Esophagus squamous epithelium (tissue), 5 donors: ENCODE measurements at places on chromosomes 5 and 9. TPM values are rescaled to one million over a fixed set of nuclear protein-coding genes. Genes with fewer than 3 reads are reported as not detected.

GRCh38 chr5:149125386-149125891 is 15.9 kb upstream of the ABLIM3 start:
- H3K27ac ChIP-seq = no peak overlapping the region
- peaks cover 41% of the 10 kb centered on the region for H3K4me1 ChIP-seq
- H3K4me3 ChIP-seq = no peak overlapping the region
- H3K36me3 ChIP-seq = no peaks in the 10 kb centered on the region
- DNase-seq = no peak
- no peaks in the 10 kb centered on the region for H3K27me3 ChIP-seq

GRCh38 chr9:38347271-38347671 is 45.2 kb upstream of the ALDH1B1 start:
- peaks cover 11% of the 10 kb centered on the region for H3K4me1 ChIP-seq
- DNase-seq = no peak
- peaks cover 6% of the 10 kb centered on the region for H3K27me3 ChIP-seq
- H3K36me3 ChIP-seq = no peaks in the 10 kb centered on the region
- no peak overlapping the region for H3K27ac ChIP-seq

DNA sequence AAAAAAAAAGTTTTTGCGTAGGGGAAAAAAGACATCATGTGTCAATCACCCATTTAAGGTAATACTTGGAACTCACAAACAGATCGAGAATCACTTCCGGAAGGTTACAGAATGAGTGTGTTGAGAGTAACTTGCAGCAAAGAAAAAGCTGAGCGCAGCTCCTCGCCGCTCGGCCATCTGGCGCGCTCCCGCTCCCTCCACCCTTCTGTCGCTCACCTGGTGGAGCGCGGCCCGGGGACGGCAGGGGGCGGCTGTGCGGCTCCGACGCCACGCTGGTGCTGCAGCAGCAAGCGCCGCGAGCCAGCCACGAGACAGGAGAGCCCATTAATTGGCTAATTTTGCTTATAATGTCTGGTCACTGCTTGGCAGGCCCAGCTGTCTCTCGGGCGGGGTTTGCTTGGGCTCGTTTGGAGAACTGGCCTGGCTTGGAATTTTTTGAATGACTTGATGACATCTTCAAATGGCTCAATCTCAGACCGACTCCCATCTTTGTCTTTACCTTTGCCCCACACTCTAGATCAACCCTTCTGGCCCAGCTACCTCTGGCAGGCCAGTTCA is 601.8 kb downstream of the CCDC171 start:
- DNase-seq = no peak
- H3K27me3 ChIP-seq = no peaks in the 10 kb centered on the region
- H3K4me1 ChIP-seq = no peaks in the 10 kb centered on the region
- no peak overlapping the region for H3K27ac ChIP-seq
- no peaks in the 10 kb centered on the region for H3K36me3 ChIP-seq
- peak overlapping the region; percentile 48 for H3K4me3 ChIP-seq

DNA sequence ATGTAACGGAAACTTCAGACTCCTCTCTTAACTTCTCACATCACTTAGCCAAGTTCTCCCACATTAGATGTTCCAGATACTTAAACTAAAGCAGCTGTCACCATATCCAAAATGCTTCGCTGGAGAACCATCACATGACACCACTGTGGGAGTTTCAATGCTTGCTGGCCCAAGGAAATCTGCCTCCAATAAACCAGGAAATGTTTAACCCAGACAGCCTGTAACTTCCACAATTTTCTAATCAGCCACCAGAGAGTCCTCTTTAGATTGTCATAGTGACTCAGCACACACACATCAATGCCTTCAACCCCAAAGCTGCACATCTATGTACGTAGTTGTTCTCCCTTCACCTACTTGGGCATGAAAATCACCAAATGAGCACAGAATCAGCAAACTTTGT is 118.7 kb downstream of the LPAR1 start:
- H3K27me3 ChIP-seq = no peaks in the 10 kb centered on the region
- peaks cover 10% of the 10 kb centered on the region for H3K4me1 ChIP-seq
- no peak for DNase-seq
- no peaks in the 10 kb centered on the region for H3K36me3 ChIP-seq
- no peak overlapping the region for H3K4me3 ChIP-seq
- peak overlapping the region; percentile 11 for H3K27ac ChIP-seq

DNA sequence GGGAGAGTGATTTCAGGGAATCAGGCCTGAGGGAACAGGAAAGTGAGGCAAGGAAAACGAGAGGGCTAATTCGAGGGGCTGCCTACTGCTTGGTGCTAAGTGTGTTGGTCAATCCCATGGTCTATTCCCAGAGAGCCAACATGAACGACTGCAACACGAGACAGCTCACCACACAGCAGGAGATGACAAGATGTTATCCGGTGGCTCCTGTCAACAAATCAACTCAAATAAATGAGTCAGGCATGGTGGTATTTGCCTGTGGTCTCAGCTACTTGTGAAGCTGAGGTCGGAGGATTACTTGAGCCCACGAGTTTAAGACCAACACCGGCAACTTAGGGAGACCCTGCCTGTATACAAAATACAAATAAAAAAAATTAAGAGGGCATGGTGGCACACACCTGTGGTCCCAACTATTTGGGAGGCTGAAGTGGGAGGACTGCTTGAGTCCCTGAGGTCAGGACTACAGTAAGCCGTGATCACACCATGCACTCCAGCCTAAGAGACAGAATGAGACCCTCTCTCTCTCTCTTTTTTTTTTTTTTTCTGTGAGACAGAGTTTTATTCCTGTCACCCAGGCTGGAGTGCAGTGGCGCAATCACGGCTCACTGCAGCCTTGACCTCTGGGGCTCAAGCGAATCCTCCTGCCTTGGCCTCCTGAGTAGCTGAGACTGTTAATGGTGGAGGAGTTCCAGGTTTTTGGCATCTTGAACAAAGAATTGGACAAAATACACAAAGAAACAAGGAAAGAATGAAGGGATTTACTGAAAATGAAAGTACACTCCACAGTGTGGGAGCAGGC is 9.0 kb upstream of the FAF2 start:
- H3K4me3 ChIP-seq = no peak overlapping the region
- H3K27ac ChIP-seq = no peak overlapping the region
- DNase-seq = no peak

DNA sequence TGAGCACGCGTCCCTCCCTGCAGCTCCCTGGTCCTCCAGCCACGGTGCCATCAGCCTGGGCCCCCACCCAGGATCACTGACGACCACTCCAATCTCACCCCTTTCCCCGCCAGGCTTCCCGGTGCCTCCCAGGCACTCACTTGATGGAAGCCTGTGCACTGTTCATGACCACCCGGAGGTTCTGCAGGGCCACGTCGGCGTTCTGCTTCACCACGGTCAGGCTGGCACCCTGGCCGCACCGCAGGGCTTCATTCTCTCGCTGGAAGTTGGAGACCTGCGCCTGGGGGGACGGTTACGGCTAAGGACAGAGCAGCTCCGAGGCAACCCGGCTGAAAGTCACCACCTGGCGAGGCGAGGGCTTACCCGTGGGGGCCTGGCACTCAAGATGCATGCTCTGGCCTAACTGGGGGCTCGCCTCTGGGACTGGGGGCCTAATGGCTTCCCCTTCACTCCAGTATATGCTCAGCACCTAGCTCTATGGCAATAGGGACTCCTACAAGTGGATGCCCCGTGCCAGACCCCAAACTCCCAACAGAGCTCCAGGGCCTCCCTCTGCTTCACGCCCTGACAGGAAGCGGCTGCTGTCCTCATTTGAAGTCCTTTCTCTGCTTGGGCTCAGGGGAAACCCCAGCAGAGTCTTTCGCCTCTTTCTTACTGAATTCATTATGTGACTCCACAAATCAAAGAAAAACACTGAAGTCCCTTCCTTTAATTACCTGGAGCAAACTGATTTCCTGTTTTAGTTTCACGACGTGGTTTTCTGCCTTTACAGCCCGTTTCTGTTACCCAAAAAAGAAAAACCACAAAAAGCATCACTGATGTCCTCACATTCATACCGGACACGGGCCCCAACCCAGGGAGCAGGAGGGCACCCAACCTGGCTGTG is 4.2 kb upstream of the SNAPC4 start:
- DNase-seq = no peak
- no peaks in the 10 kb centered on the region for H3K27me3 ChIP-seq
- H3K36me3 ChIP-seq = peaks cover 9% of the 10 kb centered on the region
- H3K4me3 ChIP-seq = no peak overlapping the region
- H3K4me1 ChIP-seq = peaks cover 51% of the 10 kb centered on the region

GRCh38 chr5:151663617-151664293 is 23.0 kb downstream of the SPARC start:
- H3K36me3 ChIP-seq = no peaks in the 10 kb centered on the region
- H3K27me3 ChIP-seq = no peaks in the 10 kb centered on the region
- no peak overlapping the region for H3K4me3 ChIP-seq
- peak overlapping the region; percentile 65 for H3K27ac ChIP-seq

GRCh38 chr5:6525422-6525821 is 76.8 kb downstream of the UBE2QL1 start:
- H3K27ac ChIP-seq = no peak overlapping the region
- no peaks in the 10 kb centered on the region for H3K36me3 ChIP-seq
- no peaks in the 10 kb centered on the region for H3K27me3 ChIP-seq
- H3K4me1 ChIP-seq = no peaks in the 10 kb centered on the region
- no peak for DNase-seq
- no peak overlapping the region for H3K4me3 ChIP-seq

GRCh38 chr5:24080046-24080445 is 564.7 kb downstream of the CDH10 start:
- no peak for DNase-seq
- H3K4me1 ChIP-seq = no peaks in the 10 kb centered on the region
- H3K36me3 ChIP-seq = no peaks in the 10 kb centered on the region
- no peak overlapping the region for H3K4me3 ChIP-seq
- no peak overlapping the region for H3K27ac ChIP-seq
- H3K27me3 ChIP-seq = no peaks in the 10 kb centered on the region

- no peaks in the 10 kb centered on the region for H3K36me3 ChIP-seq
- H3K27me3 ChIP-seq = no peaks in the 10 kb centered on the region
- no peaks in the 10 kb centered on the region for H3K4me1 ChIP-seq
- H3K4me3 ChIP-seq = no peak overlapping the region
- DNase-seq = no peak
- H3K27ac ChIP-seq = no peak overlapping the region
Measured at GRCh38 chr5:44257653-44258365, 131.4 kb downstream of the FGF10 start.

DNA sequence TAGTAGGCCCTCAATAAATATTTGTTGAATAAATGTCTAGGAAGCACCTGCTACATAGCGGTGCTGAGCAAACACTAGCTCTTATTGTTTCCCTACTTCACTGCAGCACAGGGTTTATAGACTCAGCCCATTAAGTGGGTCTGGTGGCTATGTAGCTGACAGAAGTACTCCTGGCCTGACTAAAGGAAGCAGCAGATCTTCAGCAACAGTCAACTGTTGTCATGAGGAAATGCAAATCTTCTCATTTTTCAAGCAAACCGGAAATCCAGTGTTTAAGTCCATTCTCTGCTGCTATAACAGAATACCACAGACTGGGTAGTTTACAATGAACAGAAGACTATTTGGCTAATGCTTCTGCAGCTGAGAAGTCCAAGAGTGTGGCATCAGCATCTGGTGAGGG is 2.8 kb upstream of the TEX10 start:
- DNase-seq = no peak
- no peak overlapping the region for H3K27ac ChIP-seq
- no peak overlapping the region for H3K4me3 ChIP-seq
- H3K4me1 ChIP-seq = peaks cover 26% of the 10 kb centered on the region
- no peaks in the 10 kb centered on the region for H3K27me3 ChIP-seq

- DNase-seq = no peak
- peak overlapping the region; percentile 54 for H3K27ac ChIP-seq
- H3K27me3 ChIP-seq = no peaks in the 10 kb centered on the region
- H3K4me1 ChIP-seq = no peaks in the 10 kb centered on the region
Measured at GRCh38 chr9:81557452-81558090, 131.8 kb downstream of the TLE1 start.

DNA sequence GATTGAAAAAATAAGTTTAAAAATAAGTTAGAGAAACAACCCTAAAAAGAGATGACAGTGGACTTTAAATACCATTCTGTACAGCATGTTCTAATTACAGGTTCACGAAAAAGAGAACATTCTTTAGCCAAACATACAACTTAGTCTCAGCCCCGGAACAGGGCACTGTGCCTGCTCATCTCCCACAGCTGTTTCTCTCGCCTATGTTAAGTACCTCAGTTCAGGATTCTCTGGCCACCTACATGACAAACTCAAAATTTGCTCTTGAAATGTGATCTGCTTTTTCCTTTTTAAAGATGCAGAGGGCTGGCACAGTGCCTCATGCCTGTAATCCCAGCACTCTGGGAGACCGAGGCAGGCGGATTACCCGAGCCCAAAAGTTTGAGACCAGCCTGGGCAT is 52.3 kb downstream of the MYO10 start:
- H3K36me3 ChIP-seq = no peaks in the 10 kb centered on the region
- H3K27me3 ChIP-seq = no peaks in the 10 kb centered on the region
- DNase-seq = no peak

GRCh38 chr5:179486596-179487051 is 63.7 kb upstream of the RUFY1 start:
- no peak overlapping the region for H3K27ac ChIP-seq
- peaks cover 15% of the 10 kb centered on the region for H3K27me3 ChIP-seq
- H3K4me1 ChIP-seq = peaks cover 11% of the 10 kb centered on the region
- no peak overlapping the region for H3K4me3 ChIP-seq

DNA sequence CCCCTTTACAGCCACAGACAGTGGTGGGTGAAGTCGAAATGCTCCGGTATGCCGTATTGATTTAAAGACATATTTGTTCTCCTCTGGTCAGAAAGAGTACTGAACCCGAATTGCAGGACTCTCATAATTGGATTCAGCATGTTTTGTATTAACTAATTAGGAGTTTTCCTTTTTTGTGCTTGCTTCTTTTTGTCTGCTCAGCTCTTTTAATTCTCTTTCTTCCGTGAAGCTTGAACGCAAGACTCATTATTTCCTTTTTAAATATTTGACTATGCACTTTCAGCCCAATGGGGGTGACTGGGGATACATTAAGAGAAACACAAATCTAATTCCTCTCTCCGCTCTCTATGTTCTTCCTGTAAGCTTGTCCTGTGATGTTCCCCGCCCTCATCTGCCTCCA is 246.6 kb upstream of the IRX2 start:
- no peak overlapping the region for H3K27ac ChIP-seq
- no peaks in the 10 kb centered on the region for H3K36me3 ChIP-seq
- H3K4me3 ChIP-seq = no peak overlapping the region
- H3K27me3 ChIP-seq = no peaks in the 10 kb centered on the region
- H3K4me1 ChIP-seq = no peaks in the 10 kb centered on the region
- DNase-seq = no peak

GRCh38 chr5:132489871-132490483 is 596 bp downstream of the IRF1 start:
- peak overlapping the region; percentile 97 for H3K27ac ChIP-seq
- no peak for DNase-seq
- peak overlapping the region; percentile 85 for H3K4me3 ChIP-seq
- H3K36me3 ChIP-seq = peaks cover 22% of the 10 kb centered on the region

- no peak overlapping the region for H3K4me3 ChIP-seq
- no peaks in the 10 kb centered on the region for H3K27me3 ChIP-seq
- DNase-seq = no peak
- H3K27ac ChIP-seq = no peak overlapping the region
Measured at GRCh38 chr5:91651704-91652103, 268.6 kb upstream of the ARRDC3 start.

- no peak for DNase-seq
- H3K27ac ChIP-seq = no peak overlapping the region
- H3K4me3 ChIP-seq = no peak overlapping the region
- peaks cover 15% of the 10 kb centered on the region for H3K36me3 ChIP-seq
Measured at GRCh38 chr5:149301744-149302380, 30.2 kb downstream of the AFAP1L1 start.

- H3K27me3 ChIP-seq = no peaks in the 10 kb centered on the region
- H3K36me3 ChIP-seq = no peaks in the 10 kb centered on the region
- no peak for DNase-seq
- no peaks in the 10 kb centered on the region for H3K4me1 ChIP-seq
- no peak overlapping the region for H3K27ac ChIP-seq
- no peak overlapping the region for H3K4me3 ChIP-seq
Measured at GRCh38 chr5:8825139-8825757, 720.6 kb downstream of the SEMA5A start.

Gene CARD9
- total RNA-seq = 0.57 TPM

Gene ACOT12
- not detected for total RNA-seq
